ENCODE measurements at places on chromosomes 2 and 18.

- no peak for DNase-seq
Observed at GRCh38 chr2:227376656-227377396, 2.3 kb downstream of the TM4SF20 start.

DNA sequence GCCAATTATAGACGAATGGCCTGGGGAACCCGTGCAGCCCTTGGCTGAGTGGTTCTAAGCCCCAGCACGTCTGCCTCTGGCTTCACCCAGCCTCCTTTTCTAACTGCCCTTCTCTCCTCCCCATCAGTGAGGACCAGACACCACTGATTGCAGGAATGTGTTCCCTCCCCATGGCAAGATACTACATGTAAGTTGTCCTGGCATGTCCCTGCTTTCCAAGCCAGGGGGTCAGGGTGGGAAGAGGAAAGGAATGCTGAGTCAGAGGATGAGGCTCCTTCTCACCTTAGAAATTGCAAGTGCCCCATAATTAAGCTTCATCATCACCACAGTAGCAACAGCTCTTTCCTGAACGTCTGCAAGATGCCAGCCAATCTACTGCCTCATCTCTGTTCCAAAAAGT, 4.8 kb downstream of the IL1F10 start:
- DNase-seq, result no peak

GRCh38 chr2:166373105-166373504, 2.6 kb downstream of the SCN9A start:
- DNase-seq, result no peak

GRCh38 chr2:239297142-239298004, 103.4 kb downstream of the HDAC4 start:
- no peak for DNase-seq

DNA sequence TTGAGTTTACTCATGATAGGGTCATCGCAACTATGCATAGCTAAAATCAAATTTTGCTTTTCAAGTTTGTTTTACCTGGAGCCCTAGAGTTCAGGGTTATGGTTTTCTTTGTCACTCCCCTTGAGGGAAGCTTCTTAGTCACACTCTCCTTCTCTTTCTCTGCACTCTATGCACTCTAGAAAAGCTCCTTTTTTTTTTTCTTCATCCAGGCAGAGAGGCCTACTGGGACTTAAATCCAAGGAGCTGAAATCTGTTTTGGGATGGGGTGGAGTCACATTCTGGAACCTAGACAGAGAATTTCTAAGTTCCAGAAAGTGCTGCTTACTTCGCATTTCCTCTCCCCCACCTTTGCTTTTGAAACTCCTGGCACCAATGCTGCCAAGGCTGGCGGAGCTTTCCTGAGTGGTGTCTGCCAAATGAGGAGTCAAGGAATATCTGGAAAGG, 19.1 kb upstream of the IL18R1 start:
- no peak for DNase-seq

DNA sequence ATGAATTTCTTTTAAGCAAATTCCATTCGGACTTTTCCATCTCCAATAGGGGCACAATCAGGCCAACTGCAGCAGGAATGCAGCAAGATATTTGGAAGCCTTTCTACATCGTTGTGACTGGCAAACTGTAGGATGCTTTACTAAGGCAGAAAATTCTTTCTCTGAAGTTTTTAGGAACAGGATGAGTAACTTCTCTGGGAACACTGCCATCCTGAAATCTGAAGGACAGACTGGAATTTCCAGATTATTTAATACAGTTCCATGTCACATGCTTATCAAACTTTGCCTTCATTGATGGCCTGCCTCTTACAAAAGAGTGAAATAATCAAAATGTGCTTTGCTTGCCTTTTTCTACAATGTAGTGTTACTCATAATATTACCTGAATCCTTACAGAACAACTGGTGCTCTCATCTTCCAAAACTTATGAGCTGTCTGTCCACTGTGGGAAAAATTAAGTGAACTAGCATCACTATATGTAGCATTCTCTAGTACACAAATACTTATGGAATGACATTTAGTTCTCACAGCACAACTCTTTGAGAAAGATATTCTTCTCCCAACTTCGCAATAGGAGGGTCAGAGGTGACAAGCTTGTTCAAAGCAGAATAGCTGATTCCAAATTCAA, 32.0 kb upstream of the MAP2 start:
- no peak for DNase-seq

DNA sequence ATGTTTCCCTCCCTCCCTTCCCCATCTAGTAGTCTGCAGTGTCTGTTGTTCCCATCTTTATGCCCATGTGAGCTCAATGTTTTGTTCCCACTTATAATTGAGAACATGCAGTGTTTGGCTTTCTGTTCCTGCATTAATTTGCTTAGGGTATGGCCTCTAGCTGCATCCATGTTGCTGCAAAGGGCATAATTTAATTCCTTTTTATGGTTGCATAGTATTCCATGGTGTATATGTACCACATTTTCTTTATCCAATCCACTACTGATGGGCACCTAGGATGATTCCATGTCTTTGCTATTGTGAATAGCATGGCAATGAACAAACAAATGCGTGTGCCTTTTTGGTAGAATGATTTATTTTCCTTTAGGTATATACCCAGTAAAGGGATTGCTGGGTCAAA, 60.6 kb upstream of the CYP26B1 start:
- no peak for DNase-seq

DNA sequence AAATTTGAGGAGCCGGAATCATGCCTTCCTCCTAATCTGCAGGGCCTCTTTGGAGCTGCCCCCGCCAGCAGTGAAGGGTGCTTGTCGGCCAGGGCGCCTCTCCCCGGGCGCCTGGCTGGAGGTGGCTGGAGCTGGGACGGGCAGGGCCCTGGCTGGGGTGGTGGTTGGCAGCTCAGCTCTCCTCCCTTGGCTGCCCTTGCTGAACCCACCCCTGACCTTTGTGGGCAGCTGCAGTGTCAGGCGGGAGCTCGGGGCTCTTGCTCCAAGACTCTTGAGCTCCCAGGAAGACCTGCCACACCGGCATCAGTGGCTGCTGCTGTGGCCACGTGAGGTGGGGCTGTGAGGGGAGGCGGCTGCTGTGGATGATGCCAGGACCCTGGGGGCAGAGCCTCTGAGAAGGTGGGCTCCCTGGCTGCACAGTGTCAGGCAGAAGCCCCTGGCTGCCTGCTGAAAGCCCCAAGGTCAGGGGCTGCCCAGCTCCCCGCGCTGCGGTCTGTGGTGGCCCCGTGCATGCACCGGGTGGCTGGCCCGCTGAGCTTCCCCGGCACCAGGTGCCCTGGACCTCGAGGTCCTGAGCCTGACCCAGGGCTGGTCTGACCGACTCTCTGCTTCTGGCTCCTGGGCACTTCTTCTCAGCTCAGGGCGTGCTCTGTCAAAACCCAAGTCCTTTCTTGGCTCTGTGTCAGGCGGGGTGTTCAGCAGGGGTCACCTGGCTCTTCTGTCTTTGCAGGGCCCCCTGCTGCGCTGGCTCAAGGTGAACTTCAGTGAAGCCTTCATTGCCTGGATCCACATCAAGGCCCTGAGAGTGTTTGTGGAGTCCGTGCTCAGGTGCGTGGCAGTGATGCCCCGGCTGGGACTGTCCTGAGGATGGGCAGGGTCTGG, 34.5 kb downstream of the PDIA6 start:
- DNase-seq, result no peak

GRCh38 chr2:37378411-37378810, 34.0 kb downstream of the QPCT start:
- DNase-seq, result no peak
